GM13976 (cell line): ENCODE measurements at places on chromosomes 12 and 14.

- no peak for DNase-seq
Observed at GRCh38 chr14:45787167-45787566, 534.2 kb upstream of the MIS18BP1 start.

- DNase-seq = no peak
Observed at GRCh38 chr12:50572760-50573159, 68.0 kb downstream of the DIP2B start.

DNA sequence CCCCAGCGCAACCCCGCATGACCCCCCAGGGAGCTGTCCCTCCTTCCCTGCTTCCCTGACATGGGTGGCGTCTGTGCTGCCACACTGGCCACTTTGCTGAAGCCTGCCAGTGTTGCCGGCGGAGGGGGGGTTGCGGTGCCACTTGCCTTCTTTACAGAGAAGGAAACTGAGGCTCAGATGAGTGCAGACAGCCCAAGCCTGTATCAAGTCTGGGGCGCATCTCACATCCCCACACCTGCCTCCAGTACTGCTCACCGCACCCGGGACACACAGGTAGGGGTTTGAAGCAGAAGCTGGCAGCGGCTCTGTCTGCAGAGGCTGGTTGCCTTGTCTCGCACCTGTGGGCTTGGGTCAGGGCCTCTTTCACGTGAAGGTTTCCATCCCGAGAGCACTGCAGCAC is 104.7 kb upstream of the RTL1 start:
- peak; percentile 6 for DNase-seq

DNA sequence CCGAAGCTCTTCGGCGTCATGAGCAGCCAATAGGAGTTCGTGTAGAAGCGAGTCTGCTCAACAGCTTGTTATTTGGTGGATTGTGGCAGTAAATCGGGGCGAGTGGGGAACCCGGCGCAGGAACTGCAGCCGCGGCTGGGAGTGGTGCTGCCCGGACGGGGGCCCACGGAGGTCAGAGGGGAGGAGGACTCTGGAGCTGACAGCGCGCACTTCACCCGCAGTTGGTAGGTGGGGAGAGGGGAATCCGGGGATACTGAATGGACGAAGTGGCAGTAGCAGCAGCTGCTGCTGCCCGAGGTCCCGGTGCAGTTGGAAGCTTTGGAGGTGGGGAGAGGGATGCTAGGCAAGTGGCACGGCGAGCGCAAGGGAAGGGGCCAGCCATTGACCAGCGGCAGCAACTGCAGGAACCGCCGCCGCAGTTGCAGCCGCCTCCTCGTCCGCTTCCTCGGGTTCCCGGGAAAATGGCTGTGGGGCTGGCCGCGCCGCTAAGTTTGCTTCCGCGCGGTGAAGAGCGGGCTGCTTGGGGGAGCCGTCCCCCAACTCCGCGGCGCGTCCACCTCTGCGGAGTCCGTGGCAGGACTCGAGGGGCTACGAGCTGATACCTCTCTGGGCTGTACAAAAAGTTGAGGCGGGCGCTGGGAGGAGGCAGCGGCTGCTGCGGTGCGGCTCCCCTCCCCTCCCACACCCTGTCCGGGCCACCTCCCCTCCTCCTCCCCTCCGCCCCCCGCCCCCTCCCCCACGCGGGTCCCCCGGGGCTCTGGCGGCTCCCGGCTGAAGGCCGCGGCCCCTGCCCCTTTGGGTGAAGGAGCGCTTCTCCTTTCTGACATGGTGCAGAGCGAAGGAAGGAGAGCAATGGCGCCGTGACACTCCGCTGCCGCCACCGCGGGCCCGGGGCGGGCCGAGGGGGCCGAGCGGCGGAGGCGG is at the start of gene ARID4A:
ARID4A (plus strand) TSS at position 79 of the 924 bp plus-strand sequence. CDS start 1,300 bp downstream, outside the sequence.
- peak; percentile 69 for DNase-seq

GRCh38 chr12:43841253-43841652 is 5.4 kb downstream of the TMEM117 start:
- DNase-seq = no peak

DNA sequence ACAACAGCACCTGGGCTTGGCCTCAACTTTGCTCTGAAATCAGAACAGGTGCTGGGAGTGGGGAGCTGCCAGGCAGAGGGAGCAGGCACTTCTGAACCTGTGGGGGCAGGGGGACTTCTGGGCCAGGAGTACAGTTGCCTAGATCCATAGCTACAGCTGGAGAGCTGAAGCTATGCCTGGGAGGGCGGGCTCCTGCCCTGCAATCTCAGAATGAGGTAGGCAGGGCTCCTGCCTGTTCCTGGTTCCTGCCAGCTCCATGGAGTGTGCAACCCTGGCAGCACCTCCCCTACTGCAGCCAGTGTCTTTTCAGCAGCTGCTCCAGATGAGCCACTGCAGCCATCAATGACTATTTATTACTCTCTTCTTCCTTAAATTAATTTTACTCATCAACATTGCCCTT is 62.1 kb upstream of the NAV3 start:
- DNase-seq = no peak

- no peak for DNase-seq
Observed at GRCh38 chr12:45773747-45774146, 44.2 kb downstream of the ARID2 start.

- no peak for DNase-seq
Observed at GRCh38 chr12:41635626-41636364, 447.7 kb downstream of the PDZRN4 start.

DNA sequence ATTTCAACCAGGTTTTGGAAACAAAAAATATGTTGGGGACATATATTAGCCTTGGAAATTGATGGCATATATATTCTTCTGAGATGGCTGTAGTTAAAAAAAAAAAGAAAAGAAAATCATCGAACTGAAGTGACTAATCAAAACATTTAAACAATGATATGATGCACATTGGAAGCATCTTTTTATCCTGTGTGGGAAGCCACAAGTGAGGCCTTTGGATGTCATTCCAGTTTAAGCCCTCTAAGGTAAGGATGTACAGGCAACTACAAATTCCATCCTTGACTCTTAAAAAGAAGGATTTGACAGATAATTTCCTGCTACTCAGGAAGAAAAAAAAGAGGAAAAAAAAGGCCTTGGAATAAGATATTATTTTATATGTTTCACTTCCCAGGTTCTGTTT is 9.6 kb upstream of the PTPRB start:
- DNase-seq = no peak

DNA sequence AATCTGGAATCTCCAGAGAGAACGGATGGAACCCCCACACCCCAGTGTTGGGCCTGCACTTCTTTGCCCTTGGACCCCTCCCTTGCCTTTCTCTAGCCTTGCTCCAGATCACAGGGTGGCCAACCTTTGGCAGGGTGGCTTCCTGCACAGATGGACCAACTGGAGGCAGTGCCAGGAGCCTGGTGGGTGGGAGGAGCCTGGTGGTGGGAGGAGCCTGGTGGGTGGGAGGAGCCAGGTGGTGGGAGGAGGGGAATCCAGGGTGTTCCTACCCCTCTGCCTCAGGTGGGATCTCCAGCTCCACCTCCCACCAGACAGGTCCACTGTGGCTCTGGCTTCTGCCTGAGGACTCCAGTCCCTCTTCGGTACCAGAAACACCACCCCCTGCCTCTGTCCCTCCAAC is 15.0 kb upstream of the ORAI1 start:
- DNase-seq = peak; percentile 38

DNA sequence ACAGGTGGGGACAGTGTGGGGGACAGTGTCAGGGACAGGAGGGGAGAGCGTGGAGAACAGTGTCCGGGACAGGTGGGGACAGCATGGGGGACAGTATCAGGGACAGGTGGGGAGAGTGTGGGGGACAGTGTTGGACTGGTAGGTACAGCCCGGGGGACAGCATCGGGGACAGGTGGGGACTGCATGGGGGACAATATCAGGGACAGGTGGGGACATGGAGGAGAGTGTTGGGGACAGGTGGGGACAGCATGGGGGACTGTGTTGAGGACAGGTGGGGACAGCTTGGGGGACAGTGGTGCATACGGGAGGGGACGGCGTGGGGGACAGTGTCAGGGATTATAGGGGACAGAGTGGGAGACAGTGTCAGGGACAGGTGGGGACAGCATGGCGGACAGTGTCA is 212.3 kb downstream of the TMEM121 start:
- DNase-seq = peak; percentile 5

DNA sequence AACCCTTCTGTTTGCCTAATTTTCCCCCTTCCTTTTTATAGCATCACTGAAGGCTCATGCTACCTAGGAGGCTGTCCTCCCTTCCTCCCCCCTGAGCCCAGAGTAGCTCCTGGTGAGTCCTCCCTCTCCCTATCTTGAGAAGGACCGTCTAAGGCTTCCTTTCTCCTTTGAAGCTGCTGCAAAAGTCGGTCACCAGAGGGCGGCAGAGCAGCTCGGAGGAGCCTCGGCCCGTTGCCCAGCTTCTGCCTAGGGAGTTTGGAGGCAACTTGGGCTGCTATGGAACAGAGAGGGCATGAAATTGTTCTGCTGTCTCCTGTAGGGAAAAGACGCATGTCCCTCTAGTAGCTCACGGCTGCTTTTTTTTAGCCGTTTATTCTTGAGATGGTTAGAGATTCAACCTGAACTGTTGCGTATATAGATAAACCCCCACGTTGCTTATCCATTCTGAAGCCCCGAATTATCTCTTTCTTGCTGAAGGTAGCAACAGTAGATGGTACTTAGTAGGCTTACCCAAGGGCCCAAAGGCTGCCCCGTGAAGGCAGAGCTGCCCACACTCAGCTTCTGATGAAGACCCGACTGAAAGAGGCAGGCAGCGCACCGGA is 5.7 kb downstream of the WNT5B start:
- peak; percentile 79 for DNase-seq

DNA sequence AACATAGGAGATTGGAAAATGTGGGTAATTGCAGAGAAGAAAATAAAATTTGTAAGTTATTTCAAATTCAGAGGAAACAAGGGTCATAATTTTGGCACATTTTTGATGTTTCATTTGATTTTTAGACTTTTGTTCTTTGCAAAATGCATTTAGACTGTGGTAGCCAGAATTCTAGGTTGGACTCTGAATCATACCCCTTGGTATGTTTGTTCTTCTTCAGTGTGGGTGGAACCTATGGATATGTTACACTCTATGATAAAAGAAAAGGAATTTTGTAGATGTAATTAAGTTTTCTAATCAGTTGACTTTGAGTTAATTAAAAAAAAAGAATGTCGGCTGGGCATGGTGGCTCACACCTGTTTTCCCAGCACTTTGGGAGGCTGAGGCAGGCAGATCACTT is 827.0 kb downstream of the AACS start:
- no peak for DNase-seq

GRCh38 chr12:13179211-13180074 is 17.1 kb upstream of the EMP1 start:
- DNase-seq = no peak

DNA sequence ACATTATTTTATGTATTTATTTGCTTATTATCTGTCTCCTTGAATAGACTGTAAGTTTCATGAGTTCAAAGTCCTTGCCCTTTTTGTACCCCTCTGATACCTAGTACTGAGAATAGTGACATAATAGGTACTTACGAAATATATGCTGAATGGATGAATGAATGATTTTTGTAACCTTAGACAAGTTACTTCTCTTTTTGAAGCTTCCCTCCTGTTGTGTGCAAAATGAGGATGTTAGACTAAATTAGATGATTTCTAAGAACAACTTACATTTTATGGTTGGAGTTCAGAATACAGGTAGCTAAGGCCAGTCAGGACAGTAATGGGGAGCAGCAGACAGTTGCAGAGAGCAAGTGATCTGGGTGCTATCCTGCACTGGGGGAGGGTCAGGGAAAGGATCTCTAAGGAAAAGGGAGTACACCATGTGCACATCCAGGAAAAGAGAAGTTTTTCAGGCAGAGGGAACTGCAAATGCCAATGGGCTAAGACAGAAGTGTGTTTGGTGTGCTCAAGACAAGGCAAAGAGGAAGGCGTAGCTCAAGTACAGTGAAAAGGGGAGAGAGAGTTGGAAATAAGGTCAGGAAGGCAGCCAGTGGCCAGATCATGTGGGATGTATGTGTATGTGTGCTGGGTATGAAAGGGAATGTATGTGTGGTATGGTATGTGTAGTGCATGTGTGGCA is 59.4 kb upstream of the AMIGO2 start:
- DNase-seq = no peak

DNA sequence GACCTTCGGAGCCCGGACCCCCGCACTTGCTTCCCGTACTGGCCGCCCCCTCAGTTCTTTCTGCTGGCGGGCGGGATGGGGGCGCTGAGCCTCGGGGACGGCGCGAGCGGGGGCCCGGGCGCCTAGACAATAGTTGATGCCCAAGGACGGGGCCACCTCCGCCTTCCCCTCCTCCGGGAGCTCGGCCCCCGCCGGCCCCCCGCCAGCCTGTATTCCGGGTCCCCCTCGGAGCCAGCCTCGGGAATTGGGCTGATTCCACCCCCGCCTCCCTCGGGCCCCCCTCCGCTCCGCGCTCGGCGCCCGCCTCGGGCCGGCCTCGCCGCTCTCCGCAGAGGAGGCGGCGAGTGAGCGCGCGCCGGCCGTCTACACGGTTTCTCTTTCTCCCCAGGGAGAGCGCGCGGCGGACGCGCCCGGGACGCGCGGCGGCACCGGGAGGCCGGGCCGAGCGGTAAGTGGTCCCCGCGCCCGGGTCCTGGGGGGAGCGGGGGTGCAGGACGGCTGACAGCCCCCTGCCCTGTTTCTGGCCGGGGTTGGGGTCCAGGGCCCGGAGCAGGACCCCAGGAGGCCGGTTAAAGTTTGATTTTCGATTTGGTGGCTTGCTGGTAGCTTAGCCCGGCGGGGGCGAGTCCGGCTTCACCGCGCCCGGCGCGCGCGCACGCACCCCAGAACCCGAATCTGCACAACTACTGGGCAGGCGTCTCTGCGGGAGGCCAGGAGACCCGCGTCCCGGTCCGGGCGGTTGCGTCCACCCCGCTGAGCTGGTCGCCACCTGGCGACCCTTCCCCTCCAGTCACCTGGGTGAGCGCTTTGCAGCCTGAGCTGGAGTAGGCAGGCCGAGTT is 413.7 kb downstream of the PCNX1 start:
- DNase-seq = peak; percentile 76

- DNase-seq = no peak
Observed at GRCh38 chr14:37598747-37599506, 3.5 kb downstream of the TTC6 start.

DNA sequence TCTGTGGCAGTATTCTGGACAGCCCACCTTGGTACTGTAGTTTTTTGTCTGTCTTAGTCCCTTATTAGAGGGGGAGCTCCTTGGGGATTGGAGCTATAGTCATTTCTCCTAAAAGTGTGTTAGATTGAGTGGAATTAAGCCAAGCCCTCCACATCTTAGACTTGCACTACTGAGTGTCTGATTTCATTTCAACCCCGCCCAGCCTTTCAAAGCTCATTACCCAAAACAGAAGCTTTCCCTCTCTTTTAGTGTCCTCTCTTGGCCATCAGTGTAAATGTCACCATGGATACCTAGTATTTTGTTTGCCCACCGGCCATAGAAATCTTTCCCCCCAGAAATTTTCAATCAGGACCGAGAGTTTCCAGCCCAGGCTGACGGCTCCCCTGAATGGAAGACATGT is 74.5 kb downstream of the LRRC74A start:
- DNase-seq = no peak
